PC-9 (cell line): ENCODE measurements at places on chromosomes 13 and 19. TPM values are rescaled to one million over a fixed set of nuclear protein-coding genes. Genes with fewer than 3 reads are reported as not detected.

DNA sequence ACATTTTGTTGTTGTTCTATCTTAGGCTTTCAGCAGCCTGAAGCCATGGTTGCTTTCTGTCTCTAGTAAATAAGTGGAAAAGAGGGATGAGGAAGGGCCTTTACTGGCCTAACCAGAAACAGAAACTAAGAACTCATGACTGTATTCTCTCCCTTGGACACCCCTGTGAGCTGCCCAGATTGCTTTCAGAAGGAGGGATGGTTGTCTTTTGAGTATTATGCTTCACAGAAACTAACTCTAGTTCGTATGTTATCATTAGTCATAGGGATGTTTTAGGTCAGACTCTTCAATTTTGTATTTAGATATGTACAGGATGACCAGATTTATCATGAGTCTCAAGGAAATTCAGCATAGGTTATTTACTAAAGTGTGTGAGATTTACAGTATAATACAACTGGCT lies 17.5 kb downstream of the BORA start:
- H3K36me3 ChIP-seq, result peaks cover 45% of the 10 kb centered on the region
- DNase-seq, result no peak
- H3K27ac ChIP-seq, result no peak overlapping the region
- H3K27me3 ChIP-seq, result no peaks in the 10 kb centered on the region

- no peak overlapping the region for H3K4me3 ChIP-seq
- no peak for DNase-seq
- H3K27me3 ChIP-seq, result peaks cover 91% of the 10 kb centered on the region
Observed at GRCh38 chr19:32258167-32258566, 87.2 kb upstream of the ZNF507 start.

DNA sequence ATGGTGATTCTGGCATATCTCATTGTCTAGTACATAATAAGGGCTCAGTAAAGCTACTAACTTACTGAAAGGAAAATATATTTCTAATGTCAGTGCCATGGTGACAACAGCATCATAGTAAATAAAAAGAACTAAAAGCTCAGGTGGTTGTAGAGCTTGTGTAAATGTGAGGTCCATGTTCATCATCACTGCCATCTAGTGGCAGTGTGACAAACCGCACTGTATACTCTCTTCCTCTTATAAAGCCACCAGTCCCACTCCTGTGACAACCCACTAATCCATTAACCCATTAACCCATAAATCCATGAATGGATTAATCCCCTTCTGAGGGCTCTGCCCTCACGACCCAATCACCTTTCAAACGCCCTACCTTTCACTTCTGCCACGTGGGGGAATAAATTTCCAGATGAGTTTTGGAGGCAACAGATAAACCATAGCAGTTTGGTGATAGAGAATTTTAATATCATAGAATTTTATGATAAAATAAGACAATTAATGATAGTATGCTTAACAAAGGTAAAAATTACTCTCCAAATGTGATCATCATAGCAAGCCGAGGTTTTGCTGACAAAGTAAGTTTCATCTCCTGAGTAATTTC lies 160.4 kb upstream of the SGCG start:
- no peak overlapping the region for H3K4me3 ChIP-seq
- H3K27ac ChIP-seq, result no peak overlapping the region
- H3K27me3 ChIP-seq, result peaks cover 16% of the 10 kb centered on the region
- H3K36me3 ChIP-seq, result no peaks in the 10 kb centered on the region
- no peaks in the 10 kb centered on the region for H3K4me1 ChIP-seq
- no peak for DNase-seq

- H3K27me3 ChIP-seq, result no peaks in the 10 kb centered on the region
- no peak for DNase-seq
- H3K27ac ChIP-seq, result no peak overlapping the region
- H3K4me1 ChIP-seq, result no peaks in the 10 kb centered on the region
- H3K4me3 ChIP-seq, result no peak overlapping the region
- no peaks in the 10 kb centered on the region for H3K36me3 ChIP-seq
Observed at GRCh38 chr13:106753251-106753650, 185.3 kb upstream of the ARGLU1 start.

DNA sequence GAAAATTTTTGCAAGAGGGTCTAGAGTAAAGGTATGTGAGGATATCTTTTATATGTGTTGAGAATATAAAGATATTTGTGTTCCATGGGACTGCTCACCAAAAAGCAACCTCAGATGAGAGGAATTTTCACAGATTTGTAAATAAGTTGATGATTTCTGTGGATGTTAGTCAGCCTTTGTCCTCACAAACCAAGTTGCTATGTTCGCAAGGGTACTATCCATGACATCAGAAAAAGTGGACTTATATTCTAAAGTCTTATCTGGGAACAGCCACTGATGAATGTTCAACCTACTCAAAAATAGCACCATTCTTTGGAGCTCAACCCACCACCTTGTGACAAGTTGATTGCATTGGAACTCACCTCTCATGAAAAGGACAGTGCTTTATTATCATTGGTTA lies 138.6 kb downstream of the PCDH20 start:
- H3K4me3 ChIP-seq, result no peak overlapping the region
- H3K36me3 ChIP-seq, result no peaks in the 10 kb centered on the region
- no peak overlapping the region for H3K27ac ChIP-seq
- no peaks in the 10 kb centered on the region for H3K27me3 ChIP-seq

DNA sequence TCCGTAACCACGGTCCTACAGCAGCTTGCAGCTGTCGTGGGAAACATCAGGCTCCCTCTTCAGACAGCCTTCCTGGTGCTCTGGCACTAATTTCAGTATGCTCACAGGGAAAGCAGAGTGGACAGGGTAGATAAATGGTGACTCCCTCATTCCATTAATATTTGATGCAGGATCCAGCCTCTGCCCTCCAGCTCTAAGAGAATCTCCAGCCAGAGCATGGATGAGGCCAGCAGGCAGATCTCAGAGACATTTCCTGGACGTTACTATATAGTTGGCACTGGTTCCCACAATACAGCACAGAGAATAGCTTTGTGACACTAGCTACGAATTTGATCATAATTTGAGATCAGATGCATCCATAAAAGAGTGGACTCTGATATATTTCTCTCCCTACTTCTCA lies 341.4 kb downstream of the LIG4 start:
- DNase-seq, result no peak
- H3K36me3 ChIP-seq, result no peaks in the 10 kb centered on the region
- no peaks in the 10 kb centered on the region for H3K4me1 ChIP-seq
- H3K27ac ChIP-seq, result no peak overlapping the region

GRCh38 chr13:72920097-72920496 lies 138.2 kb downstream of the PIBF1 start:
- H3K27ac ChIP-seq, result no peak overlapping the region
- no peaks in the 10 kb centered on the region for H3K27me3 ChIP-seq
- DNase-seq, result no peak
- no peak overlapping the region for H3K4me3 ChIP-seq

- H3K27ac ChIP-seq, result no peak overlapping the region
- H3K36me3 ChIP-seq, result 0 out of 2 replicates have a peak, but pooled peaks cover 6% of the 10 kb centered on the region
- no peak for DNase-seq
- H3K4me3 ChIP-seq, result no peak overlapping the region
- no peaks in the 10 kb centered on the region for H3K4me1 ChIP-seq
Observed at GRCh38 chr13:43088093-43088511, 64.7 kb downstream of the DNAJC15 start.

DNA sequence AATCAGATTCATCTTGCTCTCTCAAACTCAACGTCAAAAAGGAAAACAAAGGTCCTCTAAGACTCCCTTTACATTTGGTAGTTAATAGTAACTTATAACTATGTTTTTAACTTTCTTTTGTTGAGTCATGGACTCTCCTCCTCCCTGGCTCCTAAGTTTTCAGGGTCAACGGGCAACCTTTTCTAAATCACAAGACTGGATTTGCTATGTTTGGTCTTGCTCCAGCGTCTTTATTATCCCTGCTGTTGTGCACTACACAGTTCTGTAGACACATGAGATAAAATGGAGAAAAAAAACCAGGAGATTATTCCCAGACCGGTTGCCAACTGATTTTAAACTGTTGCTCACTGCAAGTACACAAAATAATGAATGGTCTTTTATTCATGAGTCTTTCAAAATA lies 1.9 kb upstream of the ITM2B start:
- H3K4me3 ChIP-seq, result no peak overlapping the region
- H3K27me3 ChIP-seq, result no peaks in the 10 kb centered on the region
- no peak overlapping the region for H3K27ac ChIP-seq
- no peaks in the 10 kb centered on the region for H3K36me3 ChIP-seq
- H3K4me1 ChIP-seq, result peaks cover 23% of the 10 kb centered on the region

DNA sequence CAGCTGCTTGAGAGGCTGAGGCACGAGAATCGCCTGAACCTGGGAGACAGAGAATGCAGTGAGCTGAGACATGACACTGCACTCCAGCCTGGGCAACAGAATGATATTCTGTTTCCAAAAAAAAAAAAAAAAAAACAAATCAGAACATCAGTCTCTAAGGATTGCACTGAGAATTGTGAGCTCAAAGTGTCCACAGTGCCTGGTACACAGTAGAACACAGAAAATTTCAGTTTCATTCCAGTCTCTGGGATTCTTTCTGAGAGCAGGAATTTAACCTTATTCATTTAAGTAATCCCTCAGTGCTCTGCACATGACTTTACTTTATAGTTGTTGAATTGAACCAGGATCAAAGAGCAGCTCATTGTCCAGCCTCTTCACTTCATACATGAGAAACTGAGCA lies 25.9 kb upstream of the GATAD2A start:
- H3K27ac ChIP-seq, result no peak overlapping the region
- H3K27me3 ChIP-seq, result no peaks in the 10 kb centered on the region
- H3K4me3 ChIP-seq, result no peak overlapping the region
- H3K4me1 ChIP-seq, result peaks cover 47% of the 10 kb centered on the region

GRCh38 chr19:35879770-35880317 lies 11.5 kb downstream of the APLP1 start:
- H3K4me1 ChIP-seq, result no peaks in the 10 kb centered on the region
- H3K27ac ChIP-seq, result no peak overlapping the region
- H3K27me3 ChIP-seq, result peaks cover 43% of the 10 kb centered on the region
- no peaks in the 10 kb centered on the region for H3K36me3 ChIP-seq
- peak; percentile 73 for DNase-seq

- H3K4me3 ChIP-seq, result no peak overlapping the region
- DNase-seq, result peak; percentile 35
- no peaks in the 10 kb centered on the region for H3K4me1 ChIP-seq
- H3K27me3 ChIP-seq, result no peaks in the 10 kb centered on the region
- no peak overlapping the region for H3K27ac ChIP-seq
- 0 out of 2 replicates have a peak, but pooled peaks cover 3% of the 10 kb centered on the region for H3K36me3 ChIP-seq
Observed at GRCh38 chr13:111177921-111178320, 62.8 kb downstream of the ARHGEF7 start.

GRCh38 chr19:43555185-43555770 lies 20.0 kb downstream of the XRCC1 start:
- H3K27ac ChIP-seq, result no peak overlapping the region
- H3K4me1 ChIP-seq, result no peaks in the 10 kb centered on the region
- no peak for DNase-seq
- no peaks in the 10 kb centered on the region for H3K27me3 ChIP-seq
- H3K4me3 ChIP-seq, result no peak overlapping the region

GRCh38 chr13:105083992-105084391 lies 1451.5 kb downstream of the EFNB2 start:
- no peaks in the 10 kb centered on the region for H3K36me3 ChIP-seq
- H3K27me3 ChIP-seq, result no peaks in the 10 kb centered on the region
- no peaks in the 10 kb centered on the region for H3K4me1 ChIP-seq
- no peak for DNase-seq
- H3K27ac ChIP-seq, result no peak overlapping the region

GRCh38 chr13:112960706-112961105 lies 8.3 kb upstream of the MCF2L start:
- H3K36me3 ChIP-seq, result no peaks in the 10 kb centered on the region
- H3K4me3 ChIP-seq, result no peak overlapping the region
- no peaks in the 10 kb centered on the region for H3K27me3 ChIP-seq
- no peak for DNase-seq
- no peak overlapping the region for H3K27ac ChIP-seq

DNA sequence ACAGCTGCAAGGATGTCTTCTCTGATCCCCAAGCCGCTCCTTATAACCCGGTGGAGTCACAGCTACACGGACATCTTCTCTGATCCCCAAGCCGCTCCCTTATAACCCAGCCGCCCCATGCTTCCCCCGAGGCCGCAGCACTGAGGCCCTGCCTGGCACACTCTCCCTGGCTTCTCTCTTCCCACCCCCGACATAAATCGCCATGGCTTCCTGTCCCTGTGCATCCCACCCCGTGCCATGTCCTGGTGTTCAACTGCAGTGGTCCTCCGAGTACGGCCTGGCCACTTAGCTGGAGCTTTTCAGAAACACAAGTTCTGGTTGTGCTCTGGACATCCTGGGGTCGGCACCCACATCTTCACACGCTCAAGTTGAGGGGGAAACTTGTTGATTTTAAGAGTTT lies 60.4 kb downstream of the RASA3 start:
- H3K27me3 ChIP-seq, result no peaks in the 10 kb centered on the region
- DNase-seq, result no peak
- no peaks in the 10 kb centered on the region for H3K36me3 ChIP-seq
- H3K27ac ChIP-seq, result no peak overlapping the region

- no peaks in the 10 kb centered on the region for H3K36me3 ChIP-seq
- DNase-seq, result no peak
- H3K27me3 ChIP-seq, result peaks cover 54% of the 10 kb centered on the region
Observed at GRCh38 chr19:50842130-50842529, 8.8 kb upstream of the KLK15 start.

DNA sequence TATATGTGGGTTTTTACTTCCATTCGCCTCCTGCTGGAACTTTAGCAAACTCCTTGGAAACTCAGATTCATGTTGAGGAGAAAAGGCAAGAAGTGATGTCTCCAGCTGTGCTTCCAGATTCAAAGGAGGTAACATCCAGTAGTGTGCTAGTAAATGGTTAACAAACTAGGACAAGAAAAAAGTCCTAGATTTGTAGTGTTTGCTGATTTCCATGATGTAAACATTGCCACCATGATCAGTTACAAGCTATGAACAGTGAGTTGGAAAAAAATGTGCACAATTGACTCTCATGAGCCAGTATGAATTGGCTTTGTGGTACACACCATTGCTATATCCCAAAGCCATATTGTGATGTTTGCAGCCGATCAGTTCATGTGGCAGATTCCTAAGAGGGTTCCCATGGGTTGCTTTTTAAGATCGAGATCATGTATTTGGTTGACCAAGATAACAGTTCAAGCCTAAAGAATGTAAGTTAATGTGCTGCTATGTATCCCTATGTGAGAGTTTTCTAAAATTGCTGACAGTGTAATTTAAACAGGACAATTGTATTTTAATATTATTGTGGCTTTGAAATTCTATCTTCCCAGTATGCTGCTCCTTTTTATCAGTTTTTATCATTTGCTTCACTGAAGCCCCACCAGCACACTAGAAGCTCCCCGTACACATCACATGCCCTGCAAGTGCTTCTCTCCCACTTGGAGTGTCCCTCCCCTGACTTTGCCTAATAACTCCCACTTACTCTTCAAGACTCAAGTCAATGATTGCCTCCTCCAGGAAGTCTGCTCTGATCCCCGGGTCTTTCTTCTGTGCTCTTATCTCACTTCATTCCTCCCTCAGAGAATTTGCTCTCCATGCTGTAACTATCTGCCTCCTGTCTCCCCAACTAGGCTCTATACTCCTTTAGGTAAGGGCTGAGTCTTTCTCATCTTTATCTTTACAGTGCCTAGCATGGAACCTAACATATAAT lies 148.3 kb downstream of the RGCC start:
- H3K27me3 ChIP-seq, result no peaks in the 10 kb centered on the region
- H3K27ac ChIP-seq, result no peak overlapping the region
- peaks cover 25% of the 10 kb centered on the region for H3K4me1 ChIP-seq
- no peaks in the 10 kb centered on the region for H3K36me3 ChIP-seq
- no peak for DNase-seq
- no peak overlapping the region for H3K4me3 ChIP-seq

The CLEC4M gene
- total RNA-seq, result not detected in 2 replicates

The PRRG2 gene
- 16.2 TPM in 2 replicates for total RNA-seq

The ARHGEF7 gene
- total RNA-seq, result 37.0 and 38.5 TPM in 2 replicates

The LYPD3 gene
- total RNA-seq, result 70.8 and 78.3 TPM in 2 replicates

The VRK3 gene
- 53.3 and 62.5 TPM in 2 replicates for total RNA-seq

The SCGB2B2 gene
- 1.4 and 1.9 TPM in 2 replicates for total RNA-seq

The CLDN10 gene
- not detected in 2 replicates for total RNA-seq

The NLRP5 gene
- not detected in 2 replicates for total RNA-seq

The SIGLECL1 gene
- not detected in 2 replicates for total RNA-seq
